ENCODE measurements at places on chromosomes 2 and 18.

- DNase-seq, result no peak
Measured at GRCh38 chr2:213834746-213835145, 550.5 kb downstream of the SPAG16 start.

DNA sequence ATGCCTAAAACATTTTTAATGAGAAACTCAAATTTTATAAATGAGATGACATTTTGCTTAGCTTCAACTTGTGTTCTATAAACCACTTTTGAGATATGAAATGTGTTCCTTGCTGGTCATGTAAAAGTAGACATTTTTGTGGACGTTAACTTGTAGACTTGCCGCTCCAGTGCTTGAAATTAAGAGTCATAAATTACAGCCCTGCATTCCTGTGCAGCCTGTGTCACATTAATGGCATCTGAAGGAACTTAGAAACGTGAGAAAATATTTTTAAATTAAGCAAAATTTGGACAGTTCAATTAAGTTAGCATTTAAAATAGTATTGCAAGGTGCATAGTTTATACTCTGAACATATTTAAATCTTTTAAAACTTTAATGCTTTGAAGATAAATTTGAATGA, 98.3 kb upstream of the LDLRAD4 start:
- no peak for DNase-seq

DNA sequence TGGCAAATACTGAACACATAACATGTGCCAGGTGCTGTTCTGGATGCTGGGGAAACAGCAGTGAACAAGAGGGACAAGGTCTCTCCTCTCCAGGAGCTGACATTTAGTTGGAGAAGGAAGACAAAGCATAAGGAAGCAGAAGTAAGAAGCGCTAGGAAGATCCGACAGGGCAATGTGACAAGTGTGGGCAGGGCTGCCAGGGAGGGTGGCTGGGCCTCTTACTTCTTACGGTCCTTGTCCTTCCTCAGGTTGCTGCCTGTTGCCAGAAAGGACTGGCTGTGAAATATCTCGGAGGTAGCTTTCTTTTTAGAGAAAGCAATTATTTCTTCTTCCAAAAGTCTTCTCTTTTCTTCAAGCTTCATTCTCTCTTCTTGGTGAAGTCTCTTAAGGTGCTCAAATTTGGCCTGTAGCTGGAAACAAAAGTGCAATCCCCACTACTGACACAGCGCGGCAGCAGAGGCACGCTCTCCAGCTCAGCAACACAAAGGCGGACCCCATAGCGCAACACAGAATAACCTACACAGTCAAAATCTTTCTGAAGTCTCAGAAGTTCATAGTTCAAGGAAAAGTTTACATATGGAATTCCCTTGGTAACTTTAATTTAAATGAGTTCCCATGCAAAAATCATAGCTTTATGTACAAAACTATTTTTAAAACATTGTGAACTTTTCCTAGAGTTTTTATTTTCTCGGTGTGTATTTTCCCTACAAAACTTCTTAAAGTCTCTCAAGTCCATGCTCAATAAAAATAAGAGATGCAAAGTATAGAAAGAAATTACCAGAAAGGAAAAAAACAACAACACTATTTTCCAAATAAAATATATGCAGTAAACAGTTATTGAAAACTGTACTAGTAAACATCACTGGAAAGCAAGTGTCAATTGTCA, 67.7 kb downstream of the SEPTIN10 start:
- peak; percentile 34 for DNase-seq

GRCh38 chr18:55753643-55754263, 165.8 kb upstream of the TCF4 start:
- DNase-seq, result no peak

DNA sequence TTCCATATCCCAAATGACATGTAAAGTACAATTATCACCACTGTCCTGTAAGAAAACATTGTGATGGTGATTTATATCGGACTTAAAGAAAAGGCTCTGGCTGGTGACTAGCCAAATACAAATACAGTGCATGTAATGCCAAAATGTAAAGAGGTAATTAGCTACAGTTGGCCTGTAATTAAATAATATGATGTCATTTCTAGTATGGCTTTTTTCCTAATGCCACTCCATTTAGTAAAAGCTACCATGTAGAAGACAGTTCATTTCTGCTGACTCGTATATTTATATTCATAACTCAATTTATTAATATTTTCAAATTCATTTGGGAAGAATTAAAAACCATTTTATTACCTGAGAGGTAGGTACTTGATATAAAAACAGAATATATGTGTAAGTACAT, 815.7 kb downstream of the ERBB4 start:
- no peak for DNase-seq

DNA sequence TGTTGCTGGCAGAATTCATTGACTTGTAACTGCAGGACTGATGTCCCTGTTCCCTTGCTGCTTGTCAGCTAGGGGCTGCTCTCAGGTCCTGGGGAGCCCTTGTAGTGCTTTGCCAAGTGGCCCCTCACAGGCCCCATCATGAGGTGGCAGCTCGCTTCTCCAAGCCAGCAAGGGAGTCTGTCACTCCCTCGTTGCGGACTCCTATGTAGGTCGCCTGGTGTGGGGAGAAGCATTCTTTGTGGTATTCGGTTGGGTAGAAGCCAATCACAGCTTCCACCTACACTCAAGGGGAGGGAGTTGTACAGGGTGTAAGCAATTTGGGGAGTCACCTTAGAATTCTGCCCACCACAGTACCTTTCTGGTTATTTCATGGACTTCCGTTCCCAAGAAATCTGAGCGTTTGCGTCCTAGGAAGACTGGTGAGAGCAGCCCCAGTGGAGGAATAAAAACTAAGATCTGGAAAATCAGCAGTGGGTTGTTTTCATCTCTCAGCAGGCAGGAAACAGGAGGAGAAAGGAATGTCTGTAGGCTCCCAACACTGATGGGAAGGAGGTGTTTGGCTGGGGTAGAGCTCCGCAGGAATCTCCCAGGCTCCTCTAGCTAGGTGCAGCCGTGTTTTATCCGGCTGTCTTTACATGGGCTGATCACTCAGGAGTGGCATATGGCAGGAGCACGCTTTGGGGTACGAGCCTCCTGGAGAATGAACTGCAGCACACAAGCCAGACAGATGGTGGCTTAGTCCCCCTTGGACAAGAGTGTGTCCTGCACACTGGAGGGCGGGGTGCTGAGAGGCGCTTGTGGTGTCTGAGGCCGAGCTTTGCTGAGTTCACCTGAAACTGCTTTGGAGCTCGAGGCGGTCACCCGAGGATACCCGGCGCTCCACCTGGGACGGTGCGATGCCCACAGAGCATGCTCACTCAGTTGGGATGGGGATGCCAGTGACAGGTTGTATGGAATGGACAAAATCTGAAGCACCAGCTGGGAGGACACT, 58.3 kb downstream of the LDLRAD4 start:
- no peak for DNase-seq

DNA sequence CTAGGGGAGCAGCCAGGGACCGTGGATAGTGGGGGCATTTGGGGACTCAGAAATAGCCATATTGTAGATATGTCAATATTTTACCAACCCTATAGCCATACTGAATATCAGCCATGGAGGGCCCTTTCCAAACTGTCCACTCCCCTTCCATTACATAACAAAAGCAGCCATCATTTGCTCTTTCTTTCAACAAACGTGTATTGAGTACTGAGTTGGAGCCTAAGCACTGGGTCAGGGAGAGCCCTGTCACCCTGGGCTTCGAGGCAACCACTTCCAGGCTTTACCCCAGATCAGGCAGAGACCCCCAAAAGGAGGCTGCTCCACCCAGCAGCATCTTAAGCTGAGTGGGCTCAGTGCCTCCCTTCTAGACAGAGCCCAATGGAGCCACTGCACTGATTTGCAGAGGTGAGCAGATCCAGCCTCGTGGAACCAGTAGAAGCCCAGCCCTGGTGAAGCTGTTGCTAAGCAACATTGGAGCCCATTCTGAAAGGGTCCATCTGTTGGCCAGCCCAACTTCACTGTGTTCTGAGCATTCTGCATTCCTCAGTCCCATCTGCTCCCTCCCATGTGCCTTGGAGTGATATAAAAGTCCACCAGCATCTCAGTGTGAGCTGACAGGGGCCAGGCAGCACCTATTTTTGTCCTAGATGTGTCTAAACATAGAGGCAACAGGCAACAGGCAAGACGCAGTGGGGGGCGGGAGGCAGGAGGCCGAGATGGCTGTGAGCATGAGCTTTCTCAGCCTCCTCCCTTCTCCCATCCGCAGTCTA, 112.1 kb downstream of the PLB1 start:
- DNase-seq, result no peak

- DNase-seq, result no peak
Measured at GRCh38 chr2:177817300-177817699, 255.3 kb downstream of the PDE11A start.

- no peak for DNase-seq
Measured at GRCh38 chr2:101818531-101819451, 121.3 kb downstream of the MAP4K4 start.

DNA sequence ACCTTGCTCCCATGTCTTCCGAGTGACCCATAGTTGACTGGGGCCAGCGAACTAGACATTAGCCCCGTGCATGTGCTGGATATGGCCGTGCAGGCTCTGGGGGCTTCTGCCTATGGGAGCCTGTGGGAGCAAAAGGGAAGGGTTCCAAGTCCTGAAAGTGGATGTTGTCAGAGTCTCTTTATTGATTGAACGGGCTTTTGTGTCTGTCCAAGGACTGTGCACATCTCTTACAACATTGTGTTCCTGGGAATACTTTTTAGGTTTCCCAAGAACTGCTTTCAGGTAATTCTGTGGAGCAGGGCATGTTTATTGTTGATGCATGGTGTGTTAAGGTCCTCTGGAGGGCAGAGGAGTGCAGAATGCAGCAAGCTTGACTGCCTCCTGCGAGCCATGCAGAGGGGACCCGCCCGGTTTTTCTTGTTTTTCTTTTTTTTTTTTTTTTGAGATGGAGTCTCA, 5.0 kb downstream of the RNF144A start:
- DNase-seq, result no peak

DNA sequence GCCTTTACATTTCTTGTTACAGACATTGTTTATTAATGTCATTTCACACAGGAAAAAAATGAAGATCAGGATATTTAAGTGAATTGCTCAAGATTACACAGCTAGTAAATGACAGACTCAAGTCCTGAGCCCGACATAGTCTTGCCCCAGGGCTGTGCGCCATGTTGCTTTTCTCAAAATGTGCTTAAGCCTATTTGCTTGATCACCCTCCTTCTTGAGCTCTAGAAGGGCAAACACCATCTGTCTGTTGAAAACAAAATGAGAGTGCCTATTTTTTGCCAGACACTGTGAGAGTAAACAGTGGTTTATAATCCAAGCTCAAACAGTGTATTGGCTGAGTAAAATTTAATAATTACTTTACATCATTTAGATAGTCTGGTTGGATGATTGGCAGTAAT, 34.8 kb upstream of the HNMT start:
- DNase-seq, result no peak

DNA sequence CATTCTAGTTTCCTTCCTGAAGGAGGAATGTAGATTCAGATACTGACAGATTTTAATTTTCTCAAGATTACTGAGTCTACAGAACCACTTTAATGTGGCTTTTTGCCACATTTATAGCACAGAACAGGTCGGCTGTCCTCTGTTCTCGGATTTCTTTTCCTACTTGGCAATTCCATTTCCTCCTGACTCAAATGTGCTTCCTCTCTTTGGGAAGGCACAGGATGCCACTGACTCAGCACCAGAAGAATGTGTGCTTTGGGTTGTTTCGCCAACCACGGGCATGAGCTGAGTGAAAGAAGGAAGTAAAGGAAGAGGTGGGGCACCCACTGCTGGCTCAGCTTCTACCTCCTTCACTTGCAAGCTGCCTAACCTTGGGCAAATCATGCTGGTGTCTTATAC, 970.6 kb upstream of the ACVR2A start:
- DNase-seq, result no peak

- DNase-seq, result no peak
Measured at GRCh38 chr2:218435003-218435982, 16.4 kb downstream of the VIL1 start.

GRCh38 chr2:115386465-115386864, 944.0 kb downstream of the DPP10 start:
- DNase-seq, result no peak

GRCh38 chr2:120301284-120301683, 44.7 kb upstream of the INHBB start:
- no peak for DNase-seq

GRCh38 chr2:25322312-25322711, 19.4 kb downstream of the DNMT3A start:
- no peak for DNase-seq

- DNase-seq, result no peak
Measured at GRCh38 chr2:181163691-181164090, 183.3 kb downstream of the UBE2E3 start.

GRCh38 chr2:126748929-126749518, 93.1 kb downstream of the GYPC start:
- DNase-seq, result no peak

GRCh38 chr2:234410526-234410925, 86.4 kb downstream of the ARL4C start:
- no peak for DNase-seq

DNA sequence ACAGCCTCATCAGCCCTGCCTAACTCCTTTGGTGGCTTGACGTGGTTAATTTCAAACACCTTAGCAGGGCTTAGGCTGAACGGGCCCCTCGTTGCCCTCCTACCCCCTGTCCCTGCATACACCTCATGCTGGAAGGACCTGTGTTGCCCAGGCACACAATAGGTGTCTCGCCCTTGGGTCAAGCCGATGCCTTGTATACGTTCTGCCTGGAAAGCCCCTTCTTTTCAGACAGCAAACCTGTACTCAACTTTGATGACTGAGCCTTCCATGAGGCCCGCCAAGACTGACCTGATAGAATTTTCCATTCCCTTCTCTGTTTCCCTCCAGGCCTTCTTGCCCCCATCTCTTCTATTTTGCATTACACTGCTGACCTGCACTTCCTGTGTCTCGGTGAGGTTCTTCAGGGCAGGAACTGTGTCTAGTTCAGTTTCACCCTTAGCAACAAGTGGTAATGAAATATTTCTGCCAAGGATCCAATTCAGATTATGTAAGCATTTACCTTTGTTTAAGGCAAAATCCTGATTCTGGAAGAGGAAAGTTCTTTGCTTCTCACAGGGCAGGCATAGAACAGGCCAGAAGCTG, 7.9 kb downstream of the GREB1 start:
- DNase-seq, result no peak

DNA sequence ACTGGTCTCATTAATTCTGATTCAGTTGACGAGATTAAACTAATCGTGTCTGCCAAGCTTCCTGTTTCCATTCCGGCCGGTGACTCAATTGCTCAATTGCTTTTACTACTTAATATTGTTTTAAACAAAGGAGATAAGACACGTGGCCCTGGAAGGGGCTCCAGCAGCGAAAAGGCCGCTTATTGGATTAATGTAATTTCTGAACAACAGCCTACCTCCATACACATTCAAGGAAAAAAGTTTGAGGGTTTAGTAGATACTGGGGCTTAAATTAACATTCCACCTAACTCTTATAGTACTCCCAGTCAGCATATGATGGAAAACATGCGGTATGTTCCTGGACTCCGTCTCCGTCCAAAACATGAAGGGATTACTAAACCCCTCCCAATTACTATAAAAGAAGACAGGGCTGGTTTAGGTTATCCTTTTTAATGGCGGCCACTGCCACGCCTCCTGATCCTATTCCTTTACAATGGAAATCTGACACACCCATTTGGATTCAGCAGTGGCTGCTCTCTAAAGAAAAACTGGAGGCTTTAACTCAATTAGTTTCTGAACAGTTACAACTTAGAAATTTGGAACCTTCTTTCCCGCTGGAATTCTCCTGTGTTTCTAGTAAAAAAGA, 27.1 kb downstream of the VPS54 start:
- no peak for DNase-seq

GRCh38 chr2:36951027-36951518, 15.3 kb downstream of the STRN start:
- no peak for DNase-seq

- no peak for DNase-seq
Measured at GRCh38 chr2:151862700-151863099, 34.5 kb upstream of the ARL5A start.

- no peak for DNase-seq
Measured at GRCh38 chr18:66196805-66197204, 407.1 kb downstream of the CDH19 start.

- DNase-seq, result no peak
Measured at GRCh38 chr18:7803956-7804469, 236.9 kb downstream of the PTPRM start.
